ENCODE measurements at places on chromosomes 5 and 9.

- no peak for DNase-seq
Measured at GRCh38 chr5:164651546-164652275, 1146.3 kb downstream of the MAT2B start.

DNA sequence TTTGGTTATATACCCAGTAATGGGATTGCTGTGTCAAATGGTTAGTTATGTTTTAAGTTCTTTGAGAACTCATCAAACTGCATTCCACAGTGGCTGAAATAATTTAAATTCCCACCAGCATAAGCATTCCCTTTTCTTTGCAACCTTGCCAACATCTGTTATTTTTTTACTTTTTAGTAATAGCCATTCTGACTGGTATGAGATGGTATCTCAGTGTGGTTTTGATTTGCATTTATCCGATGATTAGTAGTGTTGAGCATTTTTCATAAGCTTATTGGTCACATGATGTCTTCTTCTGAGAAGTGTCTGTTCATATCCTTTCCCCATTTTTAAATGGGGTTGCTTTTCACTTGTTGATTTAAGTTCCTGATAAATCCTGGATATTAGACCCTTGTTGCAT is 435.7 kb upstream of the RIOK2 start:
- no peak for DNase-seq

DNA sequence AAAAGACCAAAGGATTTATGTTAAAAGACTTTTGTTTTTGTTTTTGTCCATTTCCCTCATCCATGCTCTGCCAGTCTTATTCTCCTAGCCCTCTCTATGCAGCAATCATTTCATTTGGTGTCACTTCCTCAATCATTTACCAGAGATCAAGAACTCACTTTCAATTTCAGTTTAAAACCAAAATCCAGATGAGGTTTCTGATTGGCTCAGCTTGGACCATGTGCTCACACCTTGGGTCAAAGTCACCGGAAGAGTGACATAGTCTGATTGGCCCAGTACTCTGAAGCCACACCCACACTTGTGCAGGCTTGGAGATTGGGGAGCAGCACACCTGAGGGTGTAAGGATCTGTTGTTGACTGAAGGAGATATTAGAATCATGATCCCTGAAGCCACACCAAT is 79.6 kb downstream of the TLR4 start:
- DNase-seq, result no peak

DNA sequence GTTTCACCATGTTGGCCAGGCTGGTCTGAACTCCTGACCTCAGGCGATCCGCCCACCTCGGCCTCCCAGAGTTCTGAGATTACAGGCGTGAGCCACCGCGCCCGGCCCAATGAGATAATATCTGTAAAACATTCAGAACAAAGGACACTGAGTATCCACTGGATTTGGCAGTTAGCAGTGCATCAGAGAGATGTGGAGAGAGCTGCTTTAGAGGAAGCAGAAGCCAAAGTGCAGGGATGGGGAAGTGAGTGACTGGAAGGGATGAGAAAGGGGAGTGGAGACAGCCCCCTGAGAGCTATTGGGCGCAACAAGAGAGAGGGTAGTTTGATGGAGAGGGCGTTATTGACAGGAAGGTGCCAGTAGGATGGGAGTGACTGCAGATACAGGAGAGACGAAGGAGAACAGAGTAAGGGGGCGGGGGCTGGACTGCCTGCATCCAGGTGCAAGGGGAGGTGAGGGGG is 157.5 kb upstream of the SHB start:
- DNase-seq, result no peak

- no peak for DNase-seq
Measured at GRCh38 chr5:179154991-179155955, 95.1 kb downstream of the ZNF354C start.

DNA sequence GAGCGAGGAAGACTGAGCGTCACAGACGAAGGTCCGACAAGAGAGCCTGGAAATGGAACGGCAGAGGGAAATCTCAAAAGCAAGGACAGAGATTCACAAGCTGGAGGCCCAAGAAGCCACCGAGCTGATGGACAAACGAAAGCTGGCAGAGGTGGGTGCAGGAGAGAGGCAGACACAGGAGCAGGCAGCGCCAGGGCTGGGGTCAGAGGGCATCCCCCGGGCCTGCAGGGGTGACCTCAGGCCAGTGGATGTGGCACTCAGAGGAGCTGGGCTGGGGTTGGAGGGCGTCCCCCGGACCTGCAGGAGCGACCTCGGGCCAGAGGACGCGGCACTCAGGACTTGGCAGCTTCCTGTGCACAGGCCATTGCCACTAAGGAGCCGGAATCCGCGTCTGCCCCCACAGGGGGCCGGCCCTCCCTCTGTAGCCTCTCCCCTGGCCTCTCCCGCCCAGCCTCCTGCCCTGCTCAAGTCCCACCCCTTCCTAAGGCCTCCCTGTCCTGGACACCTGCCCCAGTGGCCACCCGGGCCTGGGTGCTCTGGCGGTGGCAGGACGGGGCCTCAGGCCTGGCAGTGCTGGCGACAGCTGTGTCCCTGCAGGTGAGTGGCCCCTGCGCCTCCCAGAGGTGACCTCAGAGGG is 40.4 kb downstream of the EXD3 start:
- no peak for DNase-seq

DNA sequence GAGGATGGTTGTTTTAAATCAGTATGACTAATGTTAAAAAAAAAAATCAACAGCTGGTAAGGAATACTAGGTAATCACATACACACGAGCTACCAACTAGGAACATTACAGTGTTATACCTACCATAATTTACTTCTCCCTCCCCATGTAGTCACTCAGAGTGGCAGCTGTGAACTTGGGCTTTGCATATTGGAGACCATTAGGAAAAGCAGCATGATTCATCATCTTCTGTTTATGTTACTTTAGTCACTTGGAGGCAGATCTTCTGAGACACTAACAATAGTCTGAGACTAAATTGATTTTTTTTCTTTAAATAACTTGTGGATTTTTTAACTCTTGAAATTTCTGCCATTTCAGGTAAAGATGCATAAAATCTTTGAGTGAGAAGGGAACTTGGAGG is 141.5 kb upstream of the NR4A3 start:
- no peak for DNase-seq

- DNase-seq, result no peak
Measured at GRCh38 chr9:78839252-78839651, 542.3 kb downstream of the PSAT1 start.
